ENCODE measurements at places on chromosomes 1 and 21. TPM values are rescaled to one million over a fixed set of nuclear protein-coding genes. Genes with fewer than 3 reads are reported as not detected.

DNA sequence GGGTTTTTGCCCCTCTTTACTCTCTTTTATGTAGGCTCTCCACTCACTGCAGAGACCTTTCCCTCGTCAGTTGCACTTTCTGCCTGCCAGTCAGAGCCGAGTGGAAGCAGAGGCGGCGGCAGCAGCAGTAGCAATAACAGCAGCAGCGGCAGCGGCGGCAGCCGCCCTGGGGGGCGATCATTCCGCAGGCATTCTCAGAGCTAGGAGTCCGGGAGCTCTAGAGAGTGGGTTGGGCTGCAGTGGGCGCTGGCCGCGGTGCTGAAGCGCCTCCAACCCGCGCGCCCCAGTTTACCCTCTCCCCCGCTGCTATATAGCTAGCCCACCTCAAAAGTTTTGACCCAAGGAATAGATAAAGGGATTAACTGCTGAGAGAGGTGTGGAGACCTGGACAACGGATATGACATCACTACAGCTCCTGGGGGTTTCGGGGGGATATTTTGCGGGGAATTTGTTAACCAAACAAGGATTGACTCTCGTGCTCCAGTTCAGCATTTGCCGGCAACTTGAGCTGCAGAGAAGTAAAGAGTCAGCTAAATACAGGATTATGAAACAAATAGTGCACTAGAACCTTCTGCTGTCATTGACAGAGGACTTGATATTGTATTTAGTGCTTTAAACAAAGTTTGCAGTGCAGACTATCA, at the start of gene OLFM3:
OLFM3 (minus strand) TSS at position 102 of the 641 bp plus-strand sequence.
- DNase-seq: peak; percentile 29

GRCh38 chr1:232627645-232628334, 2.1 kb downstream of the SIPA1L2 start:
- no peak for DNase-seq

- DNase-seq: no peak
Measured at GRCh38 chr1:150909585-150910180, 16.5 kb upstream of the SETDB1 start.

GRCh38 chr21:35206141-35207125, 157.3 kb upstream of the RUNX1 start:
- no peak for DNase-seq

- DNase-seq: no peak
Measured at GRCh38 chr1:18640228-18641004, 9.8 kb downstream of the PAX7 start.

GRCh38 chr1:107181253-107181969, 40.6 kb downstream of the NTNG1 start:
- no peak for DNase-seq

- DNase-seq: no peak
Measured at GRCh38 chr1:97938285-97938642, 17.4 kb upstream of the DPYD start.

DNA sequence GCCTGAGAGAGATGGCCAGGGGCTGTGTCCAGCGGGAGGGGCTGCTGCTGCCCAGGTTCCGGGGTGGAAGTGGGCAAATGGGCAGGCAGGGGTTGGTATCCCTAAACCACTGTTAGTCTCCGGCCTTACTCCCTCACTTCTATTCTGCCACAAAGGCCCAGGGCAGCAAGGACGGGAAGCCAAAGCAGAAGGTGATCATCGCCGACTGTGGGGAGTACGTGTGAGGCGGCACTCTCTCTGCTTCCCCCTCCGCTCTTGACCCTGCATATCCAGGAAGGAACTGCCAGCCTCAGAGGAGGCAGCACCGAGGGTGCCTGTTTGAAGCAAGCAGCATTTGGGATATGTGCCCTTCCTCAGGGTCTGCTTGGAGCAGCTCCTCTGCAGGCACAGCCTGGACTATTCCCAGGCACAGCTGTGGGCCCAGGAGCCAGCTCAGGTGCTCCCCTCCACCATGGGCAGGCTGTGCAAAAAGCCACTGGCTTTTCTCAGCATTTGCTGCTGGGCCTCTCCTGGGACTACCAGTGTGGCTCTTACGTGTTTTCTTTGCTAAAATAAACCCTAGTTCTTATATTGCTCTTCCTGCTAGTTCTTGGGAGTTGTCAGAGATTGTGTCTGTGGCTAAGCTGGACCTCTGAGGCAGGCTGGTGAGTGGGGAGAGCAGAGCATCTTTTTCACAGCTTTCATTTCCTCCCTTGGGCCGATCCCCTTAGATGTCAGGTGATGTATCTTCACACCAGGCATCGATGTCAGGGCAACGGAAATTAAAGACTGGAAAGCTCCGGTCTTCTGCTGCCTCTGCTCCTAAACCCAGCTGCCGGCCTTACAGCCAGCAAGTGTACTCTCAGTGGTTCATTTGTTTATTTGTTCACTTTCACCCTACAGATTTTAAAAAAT, 14.7 kb downstream of the PPIE start:
- no peak for DNase-seq

GRCh38 chr1:109564194-109564878, 15.9 kb downstream of the GNAI3 start:
- DNase-seq: no peak

GRCh38 chr1:206685334-206685768, 646 bp downstream of the MAPKAPK2 start:
- no peak for DNase-seq

GRCh38 chr1:109131059-109131458, 17.1 kb downstream of the ELAPOR1 start:
- DNase-seq: no peak

DNA sequence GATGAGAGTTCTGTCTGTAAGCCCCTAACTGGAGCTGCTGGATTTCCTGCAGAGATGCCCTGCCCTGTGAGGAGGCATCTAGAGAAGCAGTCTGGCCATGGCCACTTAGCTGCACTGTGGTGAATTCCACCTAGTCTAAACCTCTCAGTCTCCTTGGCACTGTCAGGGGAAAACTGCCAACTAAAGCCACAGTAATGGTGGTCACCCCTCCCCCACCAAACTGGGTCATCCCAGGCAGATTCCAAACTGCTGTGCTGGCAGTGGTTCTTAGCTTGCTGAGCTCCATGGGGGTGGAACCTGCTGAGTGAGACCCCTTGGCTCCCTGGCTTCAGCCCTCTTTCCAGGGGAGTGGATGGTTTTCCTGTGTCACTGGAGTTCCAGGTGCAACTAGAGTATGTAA, 740.6 kb downstream of the RWDD3 start:
- no peak for DNase-seq

GRCh38 chr1:51535006-51535592, 16.0 kb upstream of the EPS15 start:
- DNase-seq: peak; percentile 24

DNA sequence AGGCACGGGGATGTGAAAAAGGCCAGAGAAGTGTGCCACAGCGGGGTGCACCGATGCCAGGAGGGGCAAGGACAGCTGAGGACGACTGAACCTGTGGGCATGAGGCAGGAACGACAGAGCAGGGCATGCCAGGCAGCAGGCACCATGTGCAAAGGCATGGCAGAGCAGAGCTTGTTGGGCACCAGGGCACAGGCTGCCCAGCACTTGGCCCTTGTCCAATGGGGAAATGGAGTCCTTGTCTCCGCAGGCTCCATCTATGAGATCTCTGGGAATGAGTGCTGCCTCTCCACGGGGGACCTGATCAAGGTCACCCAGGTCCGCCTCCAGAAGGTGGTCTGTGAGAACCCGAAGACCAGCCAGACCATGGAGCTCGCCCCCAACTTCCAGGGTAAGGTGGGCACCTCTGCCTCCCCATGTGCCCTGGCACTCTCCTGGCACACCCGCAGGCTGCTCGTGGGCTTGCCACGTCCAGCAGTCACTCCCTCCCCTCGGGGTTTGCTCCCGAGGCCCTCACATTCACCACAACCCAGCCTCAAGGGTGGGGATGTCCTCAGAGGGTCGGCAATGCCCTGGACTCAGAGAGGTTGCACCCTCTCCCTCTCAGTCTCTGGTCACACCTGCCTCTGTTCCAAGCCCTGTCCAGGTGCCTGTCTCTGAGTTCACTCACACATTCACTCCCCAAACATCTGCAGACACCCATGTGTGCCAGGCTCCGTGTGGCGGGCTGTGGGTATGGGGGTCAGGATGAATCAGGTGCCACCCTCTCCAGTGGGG, 4.2 kb downstream of the THEMIS2 start:
- DNase-seq: no peak

DNA sequence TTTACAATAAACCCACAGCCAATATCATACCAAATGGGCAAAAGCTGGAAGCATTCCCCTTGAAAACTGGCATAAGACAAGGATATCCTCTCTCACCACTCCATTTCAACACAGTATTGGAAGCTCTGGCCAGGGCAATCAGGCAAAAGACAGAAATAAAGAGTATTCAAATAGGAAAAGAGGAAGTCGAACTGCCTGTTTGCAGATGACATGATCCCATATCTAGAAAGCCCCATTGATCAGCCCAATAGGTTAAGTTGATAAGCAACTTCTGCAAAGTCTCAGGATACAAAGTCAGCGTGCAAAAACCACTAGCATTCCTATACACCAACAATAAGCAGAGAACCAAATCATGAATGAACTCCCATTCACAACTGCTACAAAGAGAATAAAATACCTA, 235.5 kb downstream of the DPYD start:
- no peak for DNase-seq

DNA sequence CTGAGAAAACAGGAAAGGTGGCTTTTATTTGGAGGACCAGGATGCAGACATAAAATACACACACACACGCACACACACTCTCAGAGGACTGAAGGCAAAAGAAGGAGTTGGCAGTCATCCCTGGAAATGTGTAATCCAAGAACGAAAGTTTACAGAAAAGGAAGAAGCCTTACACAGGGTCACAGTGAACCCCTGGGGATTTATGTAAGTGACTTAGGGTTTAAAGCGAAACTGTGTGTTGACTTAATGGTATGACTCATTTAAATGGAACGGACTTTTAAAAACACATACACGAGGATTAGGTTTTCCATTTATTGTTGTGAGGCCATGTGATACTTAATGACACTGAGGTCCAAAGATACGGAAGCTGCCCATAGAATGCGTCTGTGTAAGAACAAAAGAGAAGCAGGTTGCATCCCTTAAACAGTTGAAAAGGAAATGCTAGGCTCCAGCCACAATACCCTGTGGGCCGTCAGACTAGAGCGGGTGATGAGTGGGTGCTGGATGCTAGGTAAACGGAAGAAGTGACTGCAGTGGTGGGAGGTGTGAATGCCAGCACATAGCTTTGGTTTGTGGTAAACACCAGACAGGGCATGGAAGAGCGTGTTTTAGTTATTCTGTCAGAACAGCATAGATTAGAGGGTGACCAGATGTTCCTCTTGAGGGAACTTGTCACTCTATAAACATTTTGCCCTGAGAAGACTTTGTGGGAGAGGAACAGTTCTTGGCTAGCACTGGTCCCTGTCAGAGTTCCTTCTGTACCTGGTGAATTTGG, 21.6 kb upstream of the BCL10 start:
- DNase-seq: peak; percentile 73

GRCh38 chr1:212219679-212220463, 65.3 kb upstream of the PPP2R5A start:
- DNase-seq: peak; percentile 39

DNA sequence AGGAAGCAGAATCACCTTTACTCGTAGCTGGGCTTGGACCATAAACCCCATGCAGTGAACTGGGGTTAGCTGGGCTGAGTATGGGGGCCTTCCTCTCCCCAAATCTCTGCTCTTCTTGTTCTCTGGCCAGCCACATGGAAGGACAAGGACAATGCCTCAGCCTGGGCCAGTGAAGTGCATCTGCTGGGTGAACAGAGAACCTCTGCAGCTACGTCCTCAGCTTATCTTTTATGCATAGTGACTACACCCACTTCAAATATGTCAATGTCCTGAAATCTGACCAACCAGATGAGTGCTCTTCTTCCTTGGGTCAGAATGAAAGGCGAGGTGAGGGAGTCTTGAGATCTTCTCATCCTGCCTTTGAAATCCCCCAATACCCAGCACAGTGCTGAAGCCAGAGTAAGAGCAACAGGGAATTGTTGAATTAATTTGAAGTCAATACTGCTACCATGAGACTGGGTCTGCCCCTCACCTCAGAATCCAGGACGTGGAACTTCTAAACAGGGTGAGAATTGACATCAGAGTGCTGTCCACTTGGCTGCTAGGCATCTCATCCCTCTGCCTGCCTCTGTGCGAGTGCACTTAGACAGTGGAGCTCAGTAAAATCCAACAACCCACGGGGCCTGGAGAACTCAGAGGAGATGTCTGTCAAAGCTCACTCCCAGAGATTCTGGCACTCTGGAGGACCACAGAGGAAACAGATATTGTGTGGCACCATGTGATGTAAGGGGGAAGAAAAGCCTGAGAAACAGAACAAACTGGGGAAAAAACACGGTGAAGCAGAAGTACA, 99.0 kb downstream of the IER5 start:
- DNase-seq: no peak

DNA sequence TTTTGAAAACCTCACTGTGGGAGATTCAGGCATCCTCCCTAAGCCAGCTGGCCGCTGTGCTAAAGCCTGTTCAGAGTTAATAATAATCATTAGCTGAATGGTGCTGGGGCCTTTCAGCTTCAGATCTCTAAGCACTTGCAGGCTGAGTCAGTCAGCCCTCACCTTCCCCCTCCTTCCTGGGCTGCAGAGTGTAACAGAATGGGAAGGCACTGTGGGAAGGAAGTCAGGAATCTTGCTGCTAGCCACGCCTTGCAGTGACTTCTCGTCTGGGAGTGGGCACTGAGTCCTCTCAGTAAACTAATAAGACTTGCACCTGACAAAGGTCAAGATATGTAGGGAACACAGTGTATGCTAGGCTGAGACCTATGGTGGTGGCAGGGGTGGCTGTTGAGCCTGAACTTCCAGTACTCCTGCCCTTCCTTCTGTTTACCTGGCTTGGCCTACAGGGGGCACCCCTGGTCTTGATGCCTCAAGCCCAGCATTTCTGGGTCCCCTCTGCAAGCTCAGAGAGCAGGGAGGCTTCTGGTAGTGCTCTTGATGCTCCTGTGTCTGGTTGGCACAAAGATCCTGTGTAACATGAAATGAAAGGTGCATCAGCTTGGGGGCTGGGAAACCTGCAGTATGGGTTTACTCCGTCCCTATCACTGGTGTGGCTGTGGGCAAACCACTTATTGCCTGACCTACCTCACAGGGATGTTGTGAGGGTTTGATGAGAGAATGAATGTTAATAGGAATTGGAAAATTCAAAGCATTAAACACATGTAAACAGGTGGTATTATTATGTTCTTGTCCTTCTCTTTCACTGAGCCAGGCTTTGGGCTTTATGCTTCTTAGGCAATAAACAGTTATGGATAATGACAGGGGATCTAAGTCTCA, 6.0 kb downstream of the CYB561D1 start:
- no peak for DNase-seq

GRCh38 chr1:228007049-228007800, 427 bp downstream of the WNT3A start:
- DNase-seq: no peak

GRCh38 chr1:167412920-167413319, 105.4 kb downstream of the CD247 start:
- no peak for DNase-seq

DNA sequence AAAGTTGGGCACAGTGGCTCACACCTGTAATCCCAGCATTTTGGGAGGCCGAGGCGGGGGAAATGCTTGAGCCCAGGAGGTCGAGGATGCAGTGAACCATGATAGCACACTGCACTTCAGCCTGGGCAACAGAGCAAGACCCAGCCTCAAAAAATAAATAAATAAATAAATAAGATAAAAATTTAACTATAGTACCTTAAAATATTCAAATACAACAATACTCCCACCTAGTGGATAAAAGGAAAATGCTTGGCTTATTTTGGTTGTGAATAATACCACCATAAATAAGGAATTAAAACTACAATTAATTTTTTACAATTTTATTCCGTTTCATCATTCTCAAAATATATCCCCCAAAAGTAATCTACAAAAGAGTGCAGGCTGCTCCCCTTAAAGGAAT, 8.1 kb downstream of the PSMG1 start:
- no peak for DNase-seq

Gene LENEP
- not detected for polyA plus RNA-seq

Gene KAZN
- 44.8 TPM for polyA plus RNA-seq

Gene ACTL8
- polyA plus RNA-seq: not detected

Gene FCMR
- 2.3 TPM for polyA plus RNA-seq

Gene SMIM1
- polyA plus RNA-seq: 22.8 TPM

Gene NUDT4B
- polyA plus RNA-seq: not detected
